ENCODE measurements at places on chromosomes 13 and 19. TPM values are rescaled to one million over a fixed set of nuclear protein-coding genes. Genes with fewer than 3 reads are reported as not detected.
A peak's percentile ranks its signal among the peaks of the same experiment; 100 is the strongest.

Gene ABHD8
- 12.1 TPM for total RNA-seq

Gene ZNF709
- total RNA-seq, result 7.3 TPM

- no peak for DNase-seq
Measured at GRCh38 chr19:10975374-10976130, 14.7 kb downstream of the SMARCA4 start.

Gene EDNRB
- 4.4 TPM for total RNA-seq

DNA sequence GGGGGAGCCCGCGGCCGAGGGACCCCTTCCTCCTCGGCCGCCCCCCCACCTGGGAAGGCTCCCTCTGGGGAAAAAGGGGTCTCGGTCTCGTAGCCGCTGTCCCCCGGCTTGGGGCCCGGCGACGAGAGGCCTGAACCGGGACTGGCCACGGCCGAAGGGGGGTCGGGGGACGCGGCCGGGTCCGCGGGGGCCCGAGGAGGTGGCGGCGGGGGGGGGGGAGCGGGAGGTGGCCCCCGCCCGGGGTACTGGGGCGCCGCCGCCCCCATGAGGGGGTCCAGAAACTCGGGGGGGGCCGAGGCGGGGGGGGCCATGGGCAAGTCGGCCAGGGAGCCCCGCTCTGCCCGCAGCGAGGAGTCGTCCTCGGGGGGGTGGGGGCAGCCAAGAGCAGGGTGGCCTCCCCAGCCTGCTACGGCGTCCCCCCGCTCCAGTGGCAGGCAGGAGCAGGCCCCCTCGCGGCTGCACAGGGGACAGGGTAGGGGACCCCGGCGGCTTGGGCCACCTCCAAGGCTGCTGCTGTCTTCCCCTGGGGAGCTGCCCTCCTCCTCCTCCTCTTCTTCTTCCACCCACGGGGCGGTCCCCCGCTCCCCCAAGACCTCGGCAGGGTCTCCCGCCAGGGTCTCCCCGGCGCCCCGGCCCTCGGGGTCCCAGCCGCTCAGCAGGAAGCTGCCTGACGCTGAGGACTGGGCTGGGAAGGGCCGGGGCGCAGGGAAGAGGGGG is 12.9 kb downstream of the LMTK3 start:
- DNase-seq, result no peak

- no peak for DNase-seq
Measured at GRCh38 chr13:60613080-60613479, 216.1 kb downstream of the TDRD3 start.

Gene PCDH9
- total RNA-seq, result 0.95 TPM

GRCh38 chr19:52786078-52786463 is 520 bp downstream of the ZNF600 start:
- peak; percentile 62 for DNase-seq

GRCh38 chr13:111917901-111918300 is 149.0 kb upstream of the SOX1 start:
- DNase-seq, result peak; percentile 25

DNA sequence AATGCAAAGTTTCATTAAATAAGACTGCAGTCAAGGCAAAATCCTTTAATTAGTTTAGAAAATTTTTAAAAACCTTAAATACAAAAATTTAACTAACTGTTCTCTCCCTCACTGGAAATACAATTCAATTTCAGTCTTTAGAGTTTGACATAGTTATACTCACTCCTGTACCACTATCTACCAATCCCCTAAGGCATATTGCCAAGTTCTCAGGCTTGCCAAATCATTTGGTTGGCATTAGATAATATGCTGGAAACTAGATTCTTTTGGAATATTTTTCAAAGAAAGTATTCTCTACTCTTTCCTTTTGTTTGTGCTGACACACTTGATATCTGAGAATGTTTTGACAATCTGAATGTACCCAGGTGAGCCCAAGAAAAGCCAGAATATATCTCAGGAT is 77.2 kb downstream of the TSC22D1 start:
- no peak for DNase-seq
